ENCODE measurements at places on chromosomes 1 and 21.
A peak's percentile ranks its signal among the peaks of the same experiment; 100 is the strongest.

- DNase-seq: peak; percentile 72
Observed at GRCh38 chr1:205350691-205351141, 6.0 kb downstream of the KLHDC8A start.

GRCh38 chr1:67241200-67241746 lies 66.4 kb upstream of the IL12RB2 start:
- DNase-seq: no peak

DNA sequence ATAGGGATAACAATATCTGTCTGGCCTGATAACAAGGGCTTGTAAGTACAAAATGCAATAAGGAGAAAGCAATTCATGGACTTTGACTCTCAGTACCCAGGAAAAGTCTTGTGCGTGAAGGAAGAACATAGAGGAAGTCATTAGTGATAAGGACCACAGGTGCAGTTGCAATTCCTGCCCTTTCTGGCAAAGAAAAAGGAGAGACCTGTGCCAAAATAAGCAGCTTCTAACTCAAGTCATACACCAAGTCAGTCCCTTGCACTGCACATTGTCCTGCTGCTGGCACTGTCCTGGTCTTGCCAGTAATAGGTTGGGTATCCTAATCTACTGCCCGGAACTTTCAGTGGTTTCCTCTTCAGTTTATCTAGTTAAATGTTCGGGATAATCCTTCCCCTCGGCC lies 14.8 kb upstream of the SOD1 start:
- no peak for DNase-seq

GRCh38 chr1:53911442-53911841 lies 17.5 kb downstream of the DIO1 start:
- no peak for DNase-seq

DNA sequence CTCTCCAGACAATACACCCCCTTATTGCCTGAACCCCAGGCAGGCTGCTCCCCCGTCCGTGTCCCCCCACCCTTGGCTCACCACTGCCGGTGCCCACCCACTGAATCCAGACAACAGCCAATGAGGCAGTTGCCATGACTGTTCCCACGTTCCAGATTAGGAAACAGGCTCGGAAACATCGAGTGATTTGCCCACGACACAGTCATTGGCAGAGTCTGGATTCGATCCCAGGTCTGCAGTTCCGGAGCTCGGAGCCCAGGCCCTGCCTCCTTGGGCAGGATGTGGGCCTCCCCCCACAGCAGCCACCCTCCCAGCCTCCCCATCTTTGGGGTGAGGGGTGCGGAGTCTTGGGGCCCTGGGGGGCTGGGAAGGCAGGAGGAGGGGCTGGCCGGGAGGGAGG lies 20.3 kb upstream of the CLSTN1 start:
- DNase-seq: no peak

GRCh38 chr1:204461331-204462228 lies 33.0 kb downstream of the PIK3C2B start:
- no peak for DNase-seq

DNA sequence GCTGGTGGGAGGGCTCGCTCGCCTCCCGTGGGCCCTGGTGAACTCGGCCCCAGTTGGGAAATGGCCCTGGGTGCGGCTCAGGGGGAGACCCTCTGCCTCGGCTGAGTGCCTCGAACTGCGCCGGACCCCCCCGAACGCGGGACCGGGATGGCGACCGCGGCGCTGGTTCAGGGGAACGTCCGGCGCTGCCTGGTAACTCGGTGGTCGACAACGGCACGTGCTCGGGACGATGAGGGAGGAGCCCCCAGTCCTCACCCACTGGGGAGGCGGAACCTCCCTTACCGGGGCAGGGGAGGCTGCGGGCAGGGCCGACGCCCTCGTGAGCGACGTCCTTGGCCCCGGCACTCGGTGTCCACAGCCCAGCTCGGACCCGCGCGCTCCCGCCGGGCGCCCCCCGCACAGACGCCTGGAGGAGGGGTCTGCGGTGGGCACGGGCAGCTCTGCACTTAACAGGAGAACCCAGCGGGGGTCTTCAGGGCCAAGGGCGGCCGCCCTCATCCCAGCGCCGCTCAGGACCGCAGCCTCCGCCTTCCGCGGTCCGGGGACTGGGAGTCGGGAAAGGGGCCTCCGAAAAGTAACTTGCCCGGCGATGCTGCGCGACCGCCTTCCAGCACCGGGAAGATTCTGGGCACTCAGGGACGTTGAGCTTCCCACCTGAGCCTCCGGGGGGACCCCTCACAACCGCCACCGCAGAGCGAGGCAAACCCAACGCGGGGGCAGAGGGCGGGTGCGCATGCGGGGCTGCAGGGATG lies 1.7 kb downstream of the HES4 start:
- no peak for DNase-seq

- no peak for DNase-seq
Observed at GRCh38 chr1:211527888-211528287, 35.9 kb upstream of the RD3 start.
